Stimulated activated CD4-positive, alpha-beta T cell treated with anti-CD3 and anti-CD28 coated beads, Interleukin-12 subunit alpha, Interleukin-12 subunit beta, amount 100 ng/mL, for 4 hours (primary cell): ENCODE measurements at places on chromosomes 6 and 20.

DNA sequence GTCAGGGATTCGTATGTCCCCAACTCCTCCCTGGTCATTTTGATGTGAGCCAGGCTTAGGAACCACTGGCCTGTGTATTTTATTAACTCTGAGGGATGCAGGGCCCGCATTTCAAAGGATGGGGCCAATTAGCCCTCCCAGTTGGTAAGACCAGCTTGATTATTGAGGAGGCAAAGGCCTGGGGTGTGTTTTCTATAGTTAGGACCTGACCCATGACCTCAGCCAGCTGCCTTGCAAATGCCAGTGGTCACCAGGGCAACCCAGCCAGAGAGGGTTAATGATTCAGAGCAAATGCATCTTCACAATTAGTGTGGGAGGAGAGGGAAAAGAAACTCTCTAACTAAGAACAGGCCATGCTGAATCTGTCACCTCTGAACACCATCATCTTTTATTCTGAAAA lies 835.4 kb downstream of the MAFB start:
- DNase-seq = no peak

DNA sequence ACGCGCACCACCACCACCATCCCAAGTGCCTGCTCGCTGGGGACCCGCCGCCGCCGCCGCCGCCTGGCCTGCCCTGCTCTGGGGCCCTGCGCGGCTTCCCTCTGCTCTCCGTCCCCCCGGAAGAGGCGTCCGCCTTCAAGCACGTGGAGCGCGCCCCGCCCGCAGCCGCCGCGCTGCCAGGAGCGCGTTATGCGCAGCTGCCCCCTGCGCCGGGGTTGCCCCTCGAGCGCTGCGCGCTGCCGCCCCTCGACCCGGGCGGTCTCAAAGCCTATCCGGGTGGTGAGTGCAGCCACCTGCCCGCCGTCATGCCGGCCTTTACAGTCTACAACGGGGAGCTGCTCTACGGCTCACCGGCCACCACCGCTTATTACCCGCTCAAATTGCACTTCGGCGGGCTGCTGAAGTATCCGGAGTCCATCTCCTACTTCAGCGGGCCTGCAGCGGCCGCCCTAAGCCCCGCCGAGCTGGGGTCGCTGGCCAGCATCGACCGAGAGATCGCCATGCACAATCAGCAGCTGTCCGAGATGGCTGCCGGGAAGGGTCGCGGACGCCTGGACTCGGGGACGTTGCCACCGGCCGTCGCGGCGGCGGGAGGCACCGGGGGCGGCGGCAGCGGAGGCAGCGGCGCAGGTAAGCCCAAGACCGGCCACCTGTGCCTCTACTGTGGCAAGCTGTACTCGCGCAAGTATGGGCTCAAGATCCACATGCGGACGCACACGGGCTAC lies 7.2 kb downstream of the PRDM13 start:
- no peak for DNase-seq

DNA sequence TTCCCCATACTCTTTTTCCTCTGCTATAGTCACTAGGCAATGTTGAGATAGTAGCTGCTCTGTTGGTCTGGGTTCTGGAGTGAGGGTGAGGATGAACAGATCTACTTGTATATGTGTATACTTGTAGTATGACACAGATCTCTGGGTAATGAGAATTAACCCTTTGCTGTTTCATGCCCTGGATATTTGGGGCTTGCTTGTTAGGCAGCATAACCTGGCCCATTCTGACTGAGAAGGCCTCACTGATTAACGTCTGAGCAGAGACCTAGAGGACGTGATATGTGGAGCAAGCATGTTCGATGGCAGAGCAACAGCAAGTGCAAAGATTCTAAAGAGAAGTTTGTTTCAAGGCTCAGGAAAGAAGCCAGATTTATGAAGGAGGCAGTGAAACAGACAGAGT lies 94.4 kb downstream of the TRMT6 start:
- DNase-seq = no peak

DNA sequence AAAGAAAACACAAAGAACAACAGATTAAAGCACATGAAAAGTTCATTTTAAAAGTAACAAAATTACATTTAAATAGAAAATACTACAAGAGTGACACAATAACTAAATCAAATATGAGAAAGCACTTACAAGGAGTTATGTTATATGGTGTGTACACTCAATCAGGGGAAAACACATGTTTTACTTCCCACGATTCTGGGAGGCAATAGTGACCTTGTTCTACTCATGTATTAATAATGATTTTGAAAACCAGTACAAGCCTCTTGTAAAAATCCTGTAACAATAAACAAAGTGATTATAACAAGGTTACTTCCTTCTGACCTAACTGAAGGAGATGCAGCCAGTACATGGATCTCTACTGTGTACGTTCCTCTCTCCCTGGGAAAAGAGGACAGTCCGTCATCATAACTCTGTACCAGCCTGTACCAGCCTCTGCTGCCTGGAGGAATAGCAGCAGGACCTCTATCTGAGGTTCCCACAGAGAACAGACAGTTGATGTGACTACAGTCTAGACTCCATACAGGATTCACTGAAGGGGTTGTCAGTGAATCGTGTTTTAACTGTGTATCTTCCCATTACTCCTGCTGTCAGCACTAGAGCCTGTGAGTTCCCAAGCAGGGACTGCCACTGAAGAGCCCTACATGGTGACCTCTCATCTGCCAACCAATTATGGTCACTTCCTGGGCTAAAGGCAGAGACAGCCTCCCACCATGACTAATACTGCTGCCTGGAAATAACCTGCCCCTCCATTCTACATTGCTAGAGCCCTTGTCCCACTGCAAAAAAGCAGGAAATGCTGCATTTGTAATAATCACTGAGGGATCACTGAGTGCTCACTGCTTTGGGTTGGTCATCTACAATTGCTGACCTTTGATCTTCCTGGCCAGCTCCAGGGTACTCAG lies 149.7 kb downstream of the KIF16B start:
- DNase-seq = no peak

DNA sequence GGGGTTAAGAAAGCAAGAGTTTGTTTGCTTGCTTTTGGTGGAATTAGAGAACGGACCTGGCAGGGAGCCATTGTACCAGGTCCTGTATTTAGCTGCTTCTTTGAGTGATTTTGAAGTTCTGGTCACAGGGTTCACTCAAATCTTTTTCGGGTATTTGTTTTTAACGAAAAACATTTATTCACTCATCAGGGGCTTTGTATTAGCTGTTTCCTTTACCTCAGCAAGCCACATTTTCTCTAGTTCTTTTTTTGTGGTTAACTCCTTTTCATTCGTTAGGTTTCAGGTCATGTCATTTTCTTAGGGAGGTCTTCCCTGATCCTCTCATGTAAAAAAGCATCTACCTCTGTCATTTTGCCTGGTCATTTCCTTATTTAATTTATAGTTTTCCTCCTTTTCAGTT lies 1502.2 kb downstream of the GRIK2 start:
- no peak for DNase-seq

- no peak for DNase-seq
These were observed 63.2 kb downstream of the PKIB start for GRCh38 chr6:122673343-122673961.

DNA sequence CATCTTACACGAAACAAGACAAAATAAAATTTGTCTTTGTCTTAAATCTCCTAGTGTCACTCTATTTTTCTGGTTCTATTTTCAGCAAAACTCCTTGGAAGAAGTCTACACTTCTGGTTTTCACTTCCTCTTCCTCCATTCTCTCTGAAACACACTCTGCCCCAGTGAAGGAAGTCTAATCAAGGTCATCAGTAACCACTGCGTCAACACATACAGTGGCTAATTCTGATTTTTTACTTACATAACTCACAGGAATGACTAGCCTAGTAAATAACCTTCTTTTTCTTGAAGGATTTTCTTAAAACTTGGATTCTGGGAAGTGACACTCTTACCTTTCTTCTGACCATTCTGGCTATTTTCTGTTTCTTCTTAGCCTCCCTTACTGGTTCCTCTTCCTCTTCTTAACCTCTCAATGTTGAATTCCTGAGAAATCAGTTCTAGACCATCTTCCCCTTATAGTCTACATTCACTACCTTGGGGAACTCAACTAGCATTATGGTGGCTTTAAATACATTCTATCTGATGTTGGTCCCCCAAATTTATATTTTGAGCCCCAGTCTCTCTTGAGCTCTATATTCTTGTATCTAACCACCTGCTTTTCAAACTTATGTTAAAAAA lies 37.5 kb downstream of the AIG1 start:
- DNase-seq = no peak

DNA sequence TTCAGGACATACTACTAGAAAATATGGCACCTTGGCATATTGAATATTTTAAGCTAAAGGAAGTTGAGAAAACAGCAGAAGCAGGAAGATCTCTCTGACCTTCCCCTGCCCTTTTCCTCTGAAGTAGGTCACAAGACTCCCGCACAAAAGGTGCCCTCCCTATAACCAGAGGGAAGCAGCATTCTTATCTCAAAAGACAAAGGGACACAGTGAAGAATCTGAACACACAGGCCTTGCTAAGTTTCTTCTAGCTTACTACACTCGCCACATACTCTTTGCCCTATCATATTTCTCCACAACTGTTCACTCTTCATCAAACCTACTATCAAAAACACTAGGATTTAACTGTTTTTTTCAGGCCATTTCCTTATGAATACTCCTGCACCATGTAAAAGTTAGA lies 151.2 kb downstream of the ELOVL4 start:
- no peak for DNase-seq

GRCh38 chr20:4544765-4545164 lies 176.9 kb upstream of the PRND start:
- no peak for DNase-seq

DNA sequence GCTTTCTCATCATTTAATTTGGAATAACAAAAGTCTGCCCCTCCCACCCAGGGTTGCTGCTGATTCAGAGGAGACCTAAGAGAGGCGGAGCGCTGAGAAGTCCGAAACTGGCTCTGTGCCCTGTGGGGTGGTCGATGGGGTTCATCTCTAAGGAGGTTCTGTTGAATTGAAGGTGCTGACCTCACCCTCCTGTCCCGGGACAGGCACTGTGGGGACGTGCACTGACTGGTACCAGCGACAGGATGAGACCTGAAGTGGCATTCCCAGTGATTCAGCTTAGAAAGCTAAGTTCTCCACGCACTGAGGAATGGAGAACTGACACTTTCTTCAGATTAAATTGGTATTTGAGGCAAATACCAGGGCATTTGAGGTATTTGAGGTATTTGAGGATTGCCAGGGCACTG lies 1.3 kb downstream of the GUCA1B start:
- DNase-seq = no peak

DNA sequence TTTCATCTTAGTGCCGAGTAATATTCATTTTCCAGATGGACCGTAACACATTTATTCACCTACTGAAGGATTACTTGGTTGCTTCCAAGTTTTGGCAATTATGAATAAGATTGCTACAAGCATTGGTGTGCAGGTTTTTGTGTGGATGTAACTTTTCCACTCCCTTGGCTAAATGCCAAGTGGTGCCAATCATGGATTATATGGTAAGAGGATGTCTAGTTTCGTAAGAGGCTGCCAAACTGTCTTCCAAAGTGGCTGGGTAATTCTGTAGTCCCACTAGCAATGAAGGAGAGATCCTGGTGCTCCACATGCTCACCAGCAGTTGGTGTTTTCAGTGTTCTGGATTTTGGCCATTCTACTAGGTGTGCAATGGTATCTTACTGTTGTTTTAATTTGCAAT lies 117.1 kb downstream of the IRF4 start:
- DNase-seq = no peak

DNA sequence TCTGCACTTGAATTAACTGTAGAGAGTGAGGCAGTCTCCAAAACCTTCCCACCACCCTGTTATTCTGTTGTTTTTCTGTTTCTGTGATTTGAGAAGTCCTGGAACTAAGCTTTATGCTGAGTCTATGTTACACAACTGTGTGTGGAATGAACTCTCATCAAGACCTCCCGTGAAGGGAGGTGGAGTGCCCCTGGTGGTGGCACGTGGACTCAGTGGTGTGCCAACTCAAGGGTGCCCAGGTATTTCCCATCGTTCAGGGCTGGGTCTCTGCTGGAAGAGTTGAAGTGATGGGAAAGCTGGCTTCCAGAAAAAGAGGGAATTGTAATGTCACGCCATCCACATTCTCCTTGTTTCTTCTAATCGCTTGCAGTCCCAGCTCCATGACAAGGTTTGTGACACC lies 374.2 kb downstream of the SMOC2 start:
- DNase-seq = no peak

DNA sequence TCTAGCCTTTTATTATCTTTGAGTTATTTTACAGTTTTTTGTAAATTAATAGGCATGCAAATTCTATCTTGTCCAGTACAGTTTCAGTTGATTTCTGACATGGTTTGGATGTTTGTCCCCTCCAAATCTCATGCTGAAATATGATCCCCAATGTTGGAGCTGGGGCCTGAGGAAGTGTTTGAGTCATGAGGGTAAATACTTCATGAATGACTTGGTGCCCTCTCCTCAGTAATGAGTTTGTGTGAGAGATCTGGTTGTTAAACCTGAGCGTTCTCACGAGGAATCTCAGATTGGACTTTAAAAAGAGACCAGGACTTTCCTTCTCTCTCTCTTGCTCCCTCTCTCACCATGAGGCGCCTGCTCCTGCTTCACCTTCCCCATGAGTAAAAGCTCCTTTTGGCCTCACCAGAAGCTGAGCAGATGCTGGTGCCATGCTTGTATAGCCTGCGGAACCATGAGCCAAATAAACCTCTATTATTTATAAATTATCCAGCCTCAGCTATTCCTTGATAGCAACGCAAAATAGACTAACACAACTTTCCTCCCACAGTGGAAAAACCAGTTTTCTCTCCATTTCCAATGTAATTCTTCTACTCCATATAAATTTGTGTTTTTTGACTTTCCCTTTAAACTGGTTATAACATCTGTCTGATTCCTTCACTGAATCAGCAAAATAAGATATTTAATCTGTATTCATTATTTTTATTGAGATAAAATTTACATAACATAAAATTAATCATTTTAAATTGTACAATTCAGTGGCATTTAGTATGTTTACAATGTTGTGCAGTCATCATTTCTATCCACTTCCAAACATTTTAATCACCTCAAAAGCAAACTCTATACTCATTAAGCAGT lies 78.7 kb upstream of the PRSS16 start:
- no peak for DNase-seq

GRCh38 chr20:18653736-18654447 lies 66.0 kb downstream of the DTD1 start:
- no peak for DNase-seq

- DNase-seq = no peak
These were observed 71.2 kb downstream of the QRSL1 start for GRCh38 chr6:106700581-106700980.

DNA sequence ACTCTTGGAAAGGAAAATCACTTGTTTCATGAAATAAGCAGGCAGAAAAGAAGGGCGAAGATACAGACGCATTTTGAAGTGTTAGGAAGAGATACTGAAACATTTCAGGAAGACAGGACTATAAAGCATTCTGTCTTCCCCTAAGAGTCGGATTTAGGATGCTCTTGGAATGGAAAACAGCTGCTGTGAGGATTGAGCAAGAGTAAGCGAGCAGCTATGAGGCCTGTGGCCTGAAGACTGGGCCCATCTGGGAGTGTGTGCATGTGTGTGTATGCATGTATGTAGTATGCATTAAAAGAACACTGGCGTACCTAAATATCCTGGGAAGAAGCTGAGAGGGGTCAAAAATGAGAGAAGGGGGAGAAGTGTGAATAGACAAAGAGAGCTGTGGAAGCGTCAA lies 83.6 kb downstream of the SIM1 start:
- DNase-seq = no peak
